Esophagus squamous epithelium (tissue), 5 donors: ENCODE measurements at places on chromosomes 11 and 22.

GRCh38 chr11:47864901-47865300 is 16.8 kb upstream of the NUP160 start:
- DNase-seq, result no peak

GRCh38 chr11:72665911-72666472 is 8.2 kb downstream of the PDE2A start:
- DNase-seq, result no peak
- H3K36me3 ChIP-seq, result no peaks in the 10 kb centered on the region
- no peak overlapping the region for H3K4me3 ChIP-seq
- no peak overlapping the region for H3K27ac ChIP-seq
- H3K27me3 ChIP-seq, result peaks cover 63% of the 10 kb centered on the region
- H3K4me1 ChIP-seq, result no peaks in the 10 kb centered on the region

DNA sequence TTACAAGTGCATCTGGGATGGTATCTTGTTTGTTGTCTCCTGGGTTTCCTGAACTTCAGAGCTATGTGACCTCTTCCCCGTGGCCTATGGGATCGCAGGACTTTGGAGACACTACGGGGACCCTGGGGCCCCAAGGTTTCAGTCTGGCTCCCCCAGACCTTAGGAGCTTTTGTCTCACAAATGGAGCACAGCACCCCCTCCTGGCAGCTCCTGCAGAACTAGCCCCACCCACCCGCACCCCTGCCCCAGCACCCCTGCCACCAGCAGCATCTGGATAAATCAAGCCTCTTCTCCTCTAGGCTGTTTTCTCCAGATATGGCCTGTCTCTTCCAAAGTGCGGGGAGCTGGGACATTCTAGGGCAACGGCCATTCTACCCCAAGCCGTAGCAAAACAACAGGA is 10.4 kb downstream of the RCOR2 start:
- peaks cover 56% of the 10 kb centered on the region for H3K36me3 ChIP-seq
- DNase-seq, result no peak
- peaks cover 5% of the 10 kb centered on the region for H3K4me1 ChIP-seq
- H3K4me3 ChIP-seq, result no peak overlapping the region

GRCh38 chr11:35474688-35475087 is 50.7 kb downstream of the PAMR1 start:
- no peak overlapping the region for H3K27ac ChIP-seq
- no peaks in the 10 kb centered on the region for H3K4me1 ChIP-seq
- no peaks in the 10 kb centered on the region for H3K36me3 ChIP-seq
- no peak for DNase-seq
- no peaks in the 10 kb centered on the region for H3K27me3 ChIP-seq

GRCh38 chr11:15692739-15693138 is 578.0 kb downstream of the INSC start:
- H3K4me3 ChIP-seq, result no peak overlapping the region
- DNase-seq, result no peak
- no peaks in the 10 kb centered on the region for H3K36me3 ChIP-seq
- no peak overlapping the region for H3K27ac ChIP-seq
- H3K4me1 ChIP-seq, result no peaks in the 10 kb centered on the region

DNA sequence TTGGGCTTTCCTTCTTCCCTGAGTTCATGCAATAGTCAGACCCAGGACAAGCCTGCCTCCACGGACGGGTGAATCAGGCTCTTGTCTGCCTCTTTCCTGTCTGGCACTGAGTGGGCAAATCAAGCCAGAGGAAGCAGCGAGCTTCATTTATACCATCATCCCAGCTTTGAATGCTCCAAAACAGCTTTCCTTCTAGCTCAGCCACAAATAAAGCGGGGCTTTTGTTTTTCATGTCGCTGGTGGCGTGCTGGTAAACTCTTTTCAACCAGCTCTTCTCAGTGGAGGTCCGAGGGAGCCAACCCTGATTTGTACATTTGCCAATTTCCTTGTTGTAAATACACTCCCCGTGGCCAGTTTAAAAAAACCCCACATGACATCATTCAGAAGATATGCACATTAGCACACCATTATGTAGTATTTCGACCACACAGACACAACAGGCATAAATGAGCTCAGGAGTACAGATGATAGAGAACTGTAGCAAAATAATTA is 8.6 kb downstream of the C11orf91 start:
- H3K4me3 ChIP-seq, result no peak overlapping the region
- peaks cover 95% of the 10 kb centered on the region for H3K4me1 ChIP-seq
- no peaks in the 10 kb centered on the region for H3K27me3 ChIP-seq
- H3K27ac ChIP-seq, result peak overlapping the region; percentile 83
- H3K36me3 ChIP-seq, result no peaks in the 10 kb centered on the region
- DNase-seq, result no peak

DNA sequence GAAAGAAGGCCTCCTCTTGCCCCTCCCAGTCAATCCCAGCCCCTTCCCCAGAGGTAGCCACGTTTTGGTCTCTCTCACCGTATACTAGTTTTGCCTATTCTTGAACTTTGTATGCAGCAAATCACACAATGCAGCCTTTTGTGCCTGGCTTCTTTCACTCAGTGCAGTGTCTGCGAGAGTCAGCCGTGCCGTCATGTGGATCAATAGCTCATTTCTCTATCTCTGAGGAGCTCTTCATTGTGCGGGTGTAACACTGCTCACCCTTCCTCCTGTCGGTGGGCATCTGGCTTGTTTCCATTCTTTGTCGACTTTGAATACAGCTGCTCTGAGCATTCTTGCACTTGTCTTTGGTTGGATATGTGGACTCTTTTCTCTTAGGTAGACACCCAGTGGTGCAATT is 146.5 kb downstream of the CACNA1I start:
- no peaks in the 10 kb centered on the region for H3K27me3 ChIP-seq
- DNase-seq, result no peak
- no peak overlapping the region for H3K27ac ChIP-seq
- H3K4me3 ChIP-seq, result no peak overlapping the region
- H3K4me1 ChIP-seq, result no peaks in the 10 kb centered on the region
- H3K36me3 ChIP-seq, result no peaks in the 10 kb centered on the region

DNA sequence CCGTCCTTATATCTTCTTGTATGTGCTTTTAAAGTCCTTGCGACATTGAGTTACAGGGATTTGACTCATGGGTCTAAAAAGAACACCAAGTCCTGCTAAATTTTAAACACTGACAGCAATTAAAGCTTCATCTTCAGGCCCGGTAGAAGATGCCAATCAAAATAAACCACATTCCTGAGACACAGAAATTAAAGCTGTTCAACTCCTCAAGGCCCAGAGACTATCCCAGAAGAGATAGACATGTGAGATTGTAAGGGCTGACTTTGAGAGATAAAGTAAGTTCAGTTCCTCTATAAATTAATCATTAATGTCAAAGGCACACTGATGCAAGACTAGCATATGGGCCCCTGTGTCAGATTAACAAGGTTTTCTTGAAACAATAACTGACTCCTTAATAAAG is 49.8 kb downstream of the OSBPL5 start:
- peaks cover 39% of the 10 kb centered on the region for H3K36me3 ChIP-seq
- no peak for DNase-seq
- H3K27me3 ChIP-seq, result no peaks in the 10 kb centered on the region

GRCh38 chr22:17928391-17928790 is 96.0 kb downstream of the MICAL3 start:
- H3K27me3 ChIP-seq, result no peaks in the 10 kb centered on the region
- no peaks in the 10 kb centered on the region for H3K36me3 ChIP-seq
- no peak for DNase-seq
- peaks cover 8% of the 10 kb centered on the region for H3K4me1 ChIP-seq
- no peak overlapping the region for H3K27ac ChIP-seq

DNA sequence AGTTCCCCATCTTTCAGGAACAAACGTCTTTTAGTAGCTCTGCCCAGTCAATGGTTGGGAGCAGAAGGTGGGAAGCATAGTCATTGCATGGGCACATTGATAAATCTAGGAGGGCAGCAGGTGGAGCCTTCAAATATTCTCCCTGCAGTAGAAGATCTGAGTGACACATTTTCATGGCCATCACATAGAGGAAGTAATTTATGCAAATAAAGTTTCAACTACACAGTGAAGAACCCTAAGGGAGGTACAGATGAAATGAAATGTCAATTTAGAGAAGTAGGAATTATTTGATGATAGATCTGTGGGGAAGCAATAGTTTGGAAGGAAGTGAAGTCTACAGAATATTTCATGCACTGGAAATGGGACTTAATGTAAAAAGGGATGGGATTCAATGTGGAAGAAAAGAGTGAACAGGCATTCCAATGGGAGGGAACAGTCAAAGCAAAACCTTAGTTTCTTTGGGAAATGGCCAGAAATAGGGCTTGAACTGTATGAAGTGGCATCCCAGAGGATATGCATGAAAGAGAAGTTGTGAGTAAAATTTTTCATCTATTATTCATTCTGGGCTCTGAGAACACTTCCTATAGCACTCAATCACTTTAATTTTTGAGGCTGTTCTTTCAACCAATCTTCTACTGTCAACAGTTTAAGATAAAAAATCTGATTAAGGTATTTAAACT is 256.2 kb upstream of the LUZP2 start:
- H3K4me1 ChIP-seq, result no peaks in the 10 kb centered on the region
- no peak overlapping the region for H3K27ac ChIP-seq
- no peak overlapping the region for H3K4me3 ChIP-seq
- H3K36me3 ChIP-seq, result no peaks in the 10 kb centered on the region
- H3K27me3 ChIP-seq, result no peaks in the 10 kb centered on the region
- no peak for DNase-seq

GRCh38 chr11:121199516-121199915 is 93.1 kb upstream of the SC5D start:
- H3K36me3 ChIP-seq, result no peaks in the 10 kb centered on the region
- no peak for DNase-seq
- no peak overlapping the region for H3K27ac ChIP-seq
- no peaks in the 10 kb centered on the region for H3K27me3 ChIP-seq
- H3K4me3 ChIP-seq, result no peak overlapping the region
- H3K4me1 ChIP-seq, result peaks cover 4% of the 10 kb centered on the region

GRCh38 chr11:124724979-124725718 is 14.6 kb upstream of the NRGN start:
- peaks cover 10% of the 10 kb centered on the region for H3K4me1 ChIP-seq
- H3K4me3 ChIP-seq, result no peak overlapping the region
- no peak for DNase-seq
- peaks cover 67% of the 10 kb centered on the region for H3K27me3 ChIP-seq
- no peaks in the 10 kb centered on the region for H3K36me3 ChIP-seq

DNA sequence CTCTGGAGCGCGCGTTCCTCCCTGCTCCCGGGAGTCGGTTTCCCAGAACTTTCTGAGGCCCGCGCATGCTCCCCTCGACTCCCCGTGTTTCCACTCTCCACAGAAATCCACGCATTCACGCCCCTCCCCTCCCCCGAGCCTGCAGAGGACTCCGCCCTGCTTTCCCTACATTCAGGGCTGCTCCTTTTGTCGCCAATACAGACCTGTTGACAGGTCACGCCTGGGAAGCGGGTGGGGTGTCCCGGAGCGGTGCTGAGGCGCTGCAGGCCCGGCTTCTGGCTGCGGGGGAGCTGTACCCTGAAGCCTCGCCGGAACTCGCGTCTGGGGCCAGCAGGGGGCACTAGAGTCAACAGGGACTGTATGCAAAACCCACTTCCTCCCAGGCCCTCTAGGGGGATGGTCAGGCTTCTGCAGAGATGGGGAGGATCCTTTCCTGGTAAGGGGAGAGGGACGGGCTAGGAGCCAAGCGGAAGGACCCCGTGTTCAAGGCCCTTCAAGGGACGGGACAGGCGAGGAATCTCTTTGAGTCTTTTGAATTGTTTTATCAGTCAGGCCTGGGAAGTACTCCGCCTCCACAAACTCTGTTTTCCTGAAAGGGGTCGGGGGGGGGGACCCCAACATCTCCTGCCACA is at the start of gene PRAME:
Gene PRAME, minus strand, starts transcription at position 294 of the 632 bp plus-strand sequence. CDS start 2,433 bp downstream, outside the sequence.
- H3K27me3 ChIP-seq, result no peaks in the 10 kb centered on the region
- no peak within 1 kb of the TSS for H3K4me3 ChIP-seq
- no peaks in the 10 kb centered on the region for H3K36me3 ChIP-seq
- no peak for DNase-seq
- no peak within 1 kb of the TSS for H3K27ac ChIP-seq
- H3K4me1 ChIP-seq, result no peaks in the 10 kb centered on the region

GRCh38 chr11:94877443-94878200 is 95.7 kb downstream of the CWC15 start:
- DNase-seq, result no peak
- H3K4me3 ChIP-seq, result no peak overlapping the region
- no peaks in the 10 kb centered on the region for H3K27me3 ChIP-seq

DNA sequence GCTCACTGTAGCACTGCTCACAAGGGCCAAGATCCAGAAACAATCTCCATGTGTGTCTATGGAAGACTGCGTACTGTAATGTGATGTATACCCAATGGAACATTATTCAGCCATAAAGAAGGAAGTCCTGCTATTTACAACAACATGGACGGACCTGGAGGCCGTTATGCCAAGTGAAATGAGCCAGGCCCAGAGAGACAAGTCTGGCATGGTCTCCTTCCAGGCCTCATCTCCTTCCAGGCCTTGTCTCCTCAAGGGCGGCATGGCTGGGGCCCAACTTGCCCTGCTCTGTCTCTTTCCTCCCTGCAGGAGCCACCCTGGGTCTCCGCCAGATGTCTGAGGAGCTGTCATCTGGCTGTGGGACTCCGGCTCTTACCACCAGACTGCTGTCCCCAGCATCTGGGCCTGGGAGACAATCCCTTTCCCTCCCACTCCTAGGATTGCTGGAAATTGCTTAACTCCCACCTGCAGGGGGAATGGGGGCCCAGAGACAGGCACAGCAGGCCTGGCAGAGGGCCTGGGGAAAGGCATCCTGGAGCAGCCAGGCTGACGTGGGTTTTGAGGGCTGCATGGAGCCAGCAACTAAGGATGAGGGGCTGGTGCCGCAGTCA is 1326.6 kb downstream of the TBC1D22A start:
- no peaks in the 10 kb centered on the region for H3K36me3 ChIP-seq
- H3K27me3 ChIP-seq, result no peaks in the 10 kb centered on the region
- H3K4me1 ChIP-seq, result peaks cover 23% of the 10 kb centered on the region
- H3K27ac ChIP-seq, result peak overlapping the region; percentile 60
- H3K4me3 ChIP-seq, result no peak overlapping the region

DNA sequence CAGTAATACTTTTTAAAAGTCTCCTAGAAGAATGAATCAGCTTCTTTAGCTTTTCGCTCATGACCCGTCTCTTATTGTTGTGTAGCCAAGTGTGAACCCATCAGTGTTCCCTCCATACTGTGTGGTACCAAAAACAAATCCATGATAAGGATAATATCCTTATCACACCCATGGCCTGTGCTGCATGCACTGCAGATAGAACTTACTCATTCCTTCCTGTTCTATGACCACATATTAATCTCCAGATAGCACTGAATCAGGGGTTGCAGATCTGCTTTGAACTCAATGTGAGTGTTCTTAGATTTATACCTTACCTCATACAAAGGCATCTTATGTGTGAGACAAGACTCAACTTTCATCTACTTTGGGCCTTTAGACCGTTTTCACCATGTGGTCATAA is 373.4 kb downstream of the JRKL start:
- DNase-seq, result no peak
- H3K36me3 ChIP-seq, result no peaks in the 10 kb centered on the region
- H3K4me3 ChIP-seq, result no peak overlapping the region
- no peak overlapping the region for H3K27ac ChIP-seq
- H3K4me1 ChIP-seq, result no peaks in the 10 kb centered on the region
- H3K27me3 ChIP-seq, result no peaks in the 10 kb centered on the region

DNA sequence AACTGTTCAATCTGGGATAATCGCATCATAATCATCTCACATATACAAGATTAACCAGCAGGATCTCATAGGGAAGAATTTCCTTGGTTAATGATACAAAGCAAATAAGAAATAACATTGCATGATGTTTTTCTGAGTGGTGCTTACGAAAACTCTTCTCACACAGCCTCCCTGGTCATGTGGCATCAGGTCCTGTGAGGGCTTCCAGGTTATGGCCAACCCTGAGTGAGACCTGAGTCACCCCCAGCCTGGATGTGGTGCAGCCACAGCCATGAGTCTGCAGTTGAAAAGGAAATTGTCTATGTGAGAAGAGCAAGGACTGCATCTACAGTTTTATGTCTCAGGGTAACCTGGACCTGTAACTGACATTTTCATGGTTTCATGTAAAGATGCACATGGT is 90.5 kb upstream of the XKR3 start:
- DNase-seq, result no peak
- no peak overlapping the region for H3K27ac ChIP-seq
- H3K27me3 ChIP-seq, result no peaks in the 10 kb centered on the region
